Ovary (tissue), 10 donors: ENCODE measurements at places on chromosomes 12 and 14. TPM values are rescaled to one million over a fixed set of nuclear protein-coding genes. Genes with fewer than 3 reads are reported as not detected.

Gene RAP1B
- total RNA-seq = 81.9 TPM

Gene NXPH4
- not detected for total RNA-seq

Gene EIF2S3B
- total RNA-seq = 2.5 TPM

Gene TMEM229B
- 2.9 TPM for total RNA-seq

Gene KRT77
- total RNA-seq = not detected

Gene FAM181A
- 4.9 TPM for total RNA-seq

Gene DEPDC4
- 0.24 TPM for total RNA-seq

Gene KRT71
- not detected for total RNA-seq

Gene APOLD1
- 4.6 TPM for total RNA-seq

Gene KERA
- total RNA-seq = not detected

Gene CLEC2A
- not detected for total RNA-seq

Gene RNASE2
- total RNA-seq = 0.38 TPM

Gene TMCC3
- 4.8 TPM for total RNA-seq

Gene ERBB3
- 8.7 TPM for total RNA-seq

Gene TCL1A
- total RNA-seq = not detected

Gene KRT73
- not detected for total RNA-seq

Gene PPP1R12A
- 104 TPM for total RNA-seq

Gene PCED1B
- 27.2 TPM for total RNA-seq

Gene HSPB8
- total RNA-seq = 14.2 TPM

Gene PCNX4
- total RNA-seq = 60.8 TPM

Gene PLCZ1
- total RNA-seq = not detected

Gene MFAP5
- 3.2 TPM for total RNA-seq

Gene P2RX7
- total RNA-seq = 4.7 TPM

Gene MIP
- total RNA-seq = not detected

Gene CFAP73
- total RNA-seq = not detected

Gene RBP5
- 6.2 TPM for total RNA-seq
